ENCODE measurements at places on chromosomes 11 and 22.

- no peak for DNase-seq
Observed at GRCh38 chr11:100340466-100341319, 346.4 kb upstream of the ARHGAP42 start.

DNA sequence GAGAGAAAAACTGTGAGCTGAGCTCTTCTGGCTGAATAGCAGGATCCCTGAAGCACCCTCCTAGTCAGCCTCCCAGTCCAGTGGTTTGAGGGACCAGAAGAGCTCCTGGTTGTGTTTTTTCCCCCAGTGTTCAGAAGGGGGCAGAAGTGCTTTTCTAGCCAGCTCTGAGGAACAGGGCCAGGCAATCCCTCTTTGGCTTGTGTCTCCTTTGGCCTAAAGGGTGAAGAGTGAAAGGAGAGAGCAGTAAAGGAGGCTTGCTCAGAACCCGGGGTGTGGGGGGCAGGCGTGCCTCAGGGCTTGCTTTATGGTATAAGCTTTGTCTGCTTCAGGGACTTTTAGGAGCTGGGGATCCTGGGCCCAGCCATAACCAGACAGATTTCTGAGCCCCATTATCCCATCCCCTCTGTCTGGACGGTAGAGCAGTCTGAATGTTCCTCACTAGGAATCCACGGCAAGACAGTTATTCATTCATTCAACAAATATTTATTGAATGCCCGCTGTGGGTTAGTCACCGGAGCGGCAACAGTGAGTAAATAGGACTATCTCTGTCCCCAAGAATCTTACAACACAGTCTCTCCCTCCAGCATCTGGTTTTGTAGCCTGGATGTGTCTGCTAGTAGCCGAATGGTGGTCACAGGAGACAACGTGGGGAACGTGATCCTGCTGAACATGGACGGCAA lies 14.5 kb downstream of the ACP2 start:
- DNase-seq, result no peak

DNA sequence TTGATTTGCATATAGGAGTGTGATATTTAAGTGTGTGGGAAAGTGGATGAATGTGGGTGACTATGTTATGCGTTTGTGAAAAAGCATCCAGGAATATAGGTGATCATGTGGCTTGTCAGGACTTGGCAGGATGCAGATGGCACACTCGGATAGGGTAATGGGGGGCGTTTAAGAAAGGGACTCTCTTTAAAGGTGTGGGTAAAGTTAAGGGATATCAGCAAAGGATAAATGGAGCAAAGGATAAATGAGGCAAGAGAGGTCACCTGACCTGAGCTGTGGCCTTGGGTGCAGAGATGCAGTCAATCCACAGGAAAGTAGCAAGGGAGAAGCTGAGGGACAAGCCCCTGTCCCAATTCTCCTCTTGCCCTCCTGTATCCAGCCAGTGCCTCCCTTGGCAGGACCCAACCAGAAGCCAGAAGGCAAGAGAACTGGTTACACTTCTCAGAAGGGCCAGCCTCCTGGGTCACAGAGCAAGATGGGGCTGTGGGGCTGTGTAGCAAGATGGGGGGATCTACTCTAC lies 47.5 kb upstream of the GRAMD1B start:
- peak; percentile 20 for DNase-seq

- no peak for DNase-seq
Observed at GRCh38 chr11:47244448-47245350, 3.9 kb downstream of the ACP2 start.

DNA sequence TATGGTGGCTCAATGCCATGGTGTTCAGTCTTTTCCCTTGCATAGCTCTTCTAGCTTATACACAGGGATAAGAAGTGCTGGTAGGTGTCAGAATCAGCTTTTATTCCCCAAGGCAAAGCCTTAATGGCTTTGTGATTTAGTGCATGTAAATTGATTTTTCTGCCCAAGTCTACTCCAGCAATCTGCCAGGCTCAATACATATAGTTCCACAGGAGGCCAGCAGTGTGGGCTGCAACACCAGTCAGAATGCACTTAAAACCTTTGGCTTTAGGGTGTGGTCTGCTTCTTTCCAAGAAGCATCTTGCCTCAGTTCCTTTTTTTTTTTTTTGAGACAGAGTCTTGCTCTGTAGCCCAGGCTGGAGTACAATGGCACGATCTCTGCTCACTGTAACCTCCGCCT lies 14.5 kb upstream of the CAPRIN1 start:
- DNase-seq, result no peak

DNA sequence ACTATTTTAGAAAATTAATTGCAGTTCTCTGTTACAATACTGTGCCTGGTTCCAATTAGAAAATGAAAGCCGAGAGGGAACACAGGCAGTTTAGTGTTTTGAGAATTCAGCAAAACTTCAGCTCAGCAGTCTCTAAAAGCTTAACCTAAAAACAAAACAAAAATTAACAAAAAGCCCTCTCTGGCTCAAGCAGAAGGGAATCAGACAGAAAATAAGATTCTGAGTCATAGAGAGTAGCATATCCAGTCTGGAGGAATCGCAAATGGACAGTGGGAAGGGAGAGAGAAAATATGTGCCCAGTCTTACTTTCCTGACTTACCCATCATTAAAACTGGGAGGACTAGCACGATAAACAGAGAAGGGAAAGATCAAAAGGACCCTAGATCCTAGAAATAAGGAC lies 38.1 kb upstream of the CHRM4 start:
- no peak for DNase-seq

GRCh38 chr11:129930296-129930695 lies 34.9 kb upstream of the NFRKB start:
- no peak for DNase-seq

DNA sequence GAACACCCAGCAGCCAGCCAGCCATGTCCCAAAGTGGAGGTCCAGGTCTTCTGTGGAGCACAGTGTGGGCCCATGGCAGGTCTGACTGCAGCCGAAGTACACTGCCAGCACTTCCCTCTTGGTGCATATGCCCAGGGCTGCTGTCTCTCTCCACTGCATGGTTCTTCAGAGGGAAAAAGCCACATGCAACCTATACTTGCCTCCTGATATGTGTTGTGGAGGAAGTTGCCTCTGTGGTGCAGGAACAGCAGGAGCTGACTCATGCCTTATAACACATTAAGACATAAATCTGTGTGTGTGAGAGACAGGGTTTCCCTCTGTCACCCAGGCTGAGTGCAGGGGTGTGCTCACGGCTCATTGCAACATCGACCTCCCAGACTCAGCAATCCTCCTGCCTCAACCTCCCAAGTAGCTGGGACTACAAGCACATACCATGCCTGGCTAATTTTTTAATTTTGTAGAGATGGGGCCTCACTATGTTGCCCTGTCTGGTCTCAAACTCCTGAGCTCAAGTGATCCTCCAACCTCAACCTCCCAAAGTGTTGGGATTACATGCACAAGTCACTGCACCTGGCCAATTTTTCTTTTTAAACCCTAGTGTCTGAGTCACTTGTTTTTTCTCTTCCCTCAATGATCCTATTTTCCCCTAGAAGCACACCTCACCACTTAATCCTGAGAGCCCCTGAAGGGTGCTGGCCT lies 98.8 kb downstream of the MPPED2 start:
- DNase-seq, result no peak

DNA sequence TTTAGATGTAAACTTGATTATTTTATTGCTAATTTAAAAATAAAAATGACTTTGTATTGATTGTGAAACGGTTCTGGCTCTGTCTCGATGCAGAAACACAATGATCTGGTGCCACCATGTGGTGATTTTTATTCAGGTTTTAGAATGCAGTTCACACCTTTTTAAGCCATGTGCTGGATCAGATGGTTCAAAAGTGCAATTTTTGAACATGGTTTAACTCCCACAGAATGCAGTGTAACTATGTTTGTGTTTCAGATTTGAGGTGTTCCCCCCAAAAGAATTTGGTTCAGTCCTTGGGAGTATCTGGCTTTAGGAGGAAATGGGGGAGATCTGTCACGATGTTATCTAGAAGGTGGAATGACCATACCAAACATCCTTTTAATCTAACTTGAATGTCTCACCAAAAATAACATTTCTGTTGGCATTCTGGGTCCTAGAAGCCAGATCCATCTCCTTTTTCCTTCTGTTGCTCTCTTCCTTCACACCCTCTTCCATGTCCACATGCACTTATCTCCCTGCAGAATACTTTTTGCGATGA lies 7.9 kb downstream of the MRPL16 start:
- no peak for DNase-seq

GRCh38 chr22:39675947-39676346 lies 105.4 kb downstream of the CACNA1I start:
- DNase-seq, result no peak

- no peak for DNase-seq
Observed at GRCh38 chr11:3220521-3221407, 2.2 kb upstream of the MRGPRG start.

DNA sequence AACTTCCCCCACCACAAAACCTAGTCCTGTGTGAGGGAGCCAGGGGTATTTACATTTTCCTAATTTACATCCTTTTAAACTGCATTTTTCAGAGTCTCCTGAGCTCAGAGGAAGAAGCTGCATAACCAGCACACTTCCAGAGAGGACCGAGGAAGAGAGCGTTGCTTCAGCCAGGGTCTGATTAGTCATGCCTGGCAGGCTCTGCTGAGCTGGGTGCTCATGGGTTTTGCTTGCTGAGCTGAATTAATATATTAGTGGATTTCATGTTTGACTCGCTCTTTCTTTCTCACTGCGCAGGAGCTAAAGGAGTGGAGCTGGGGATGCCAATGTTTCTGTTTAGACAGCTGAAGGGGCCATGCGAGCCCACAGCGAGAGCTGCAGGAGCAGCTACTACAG lies 539.3 kb upstream of the B3GAT1 start:
- DNase-seq, result no peak

DNA sequence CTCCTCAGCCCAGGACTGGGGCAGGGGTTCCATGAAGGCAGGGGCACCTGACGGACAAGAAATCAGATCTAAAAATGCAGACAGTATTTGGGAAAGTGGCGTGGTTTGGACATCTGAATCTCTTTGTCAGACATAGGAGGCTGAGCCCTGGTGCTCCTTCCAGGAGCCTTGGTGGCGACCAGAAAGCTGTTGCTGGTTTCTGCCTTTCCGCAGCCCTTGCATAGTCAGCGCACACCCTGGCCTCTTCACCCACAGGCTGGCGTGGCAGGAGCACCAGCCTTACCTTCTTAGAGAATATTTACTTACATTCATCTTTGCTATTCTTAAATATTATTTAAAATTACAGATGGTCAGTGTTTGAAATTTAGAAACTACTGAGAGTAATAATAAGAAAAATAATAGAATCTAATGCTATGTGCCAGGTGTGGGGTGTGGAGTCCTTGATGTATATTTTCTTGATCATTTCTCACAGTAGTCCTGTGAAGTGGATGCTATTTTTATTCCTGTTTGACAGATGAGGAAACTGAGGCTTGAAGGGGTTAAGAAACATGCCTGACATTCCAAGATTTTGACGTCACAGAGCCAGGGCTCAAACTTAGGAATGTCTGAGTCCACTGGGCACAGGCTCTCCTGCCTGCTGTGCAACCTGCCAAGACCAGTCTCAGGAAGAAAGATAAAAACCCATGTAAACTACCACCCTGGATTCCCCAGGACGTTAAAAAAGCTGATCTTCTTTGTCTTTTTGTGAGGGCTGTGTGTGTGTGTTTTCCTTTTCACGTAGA lies 51.6 kb downstream of the TBC1D22A start:
- DNase-seq, result no peak

DNA sequence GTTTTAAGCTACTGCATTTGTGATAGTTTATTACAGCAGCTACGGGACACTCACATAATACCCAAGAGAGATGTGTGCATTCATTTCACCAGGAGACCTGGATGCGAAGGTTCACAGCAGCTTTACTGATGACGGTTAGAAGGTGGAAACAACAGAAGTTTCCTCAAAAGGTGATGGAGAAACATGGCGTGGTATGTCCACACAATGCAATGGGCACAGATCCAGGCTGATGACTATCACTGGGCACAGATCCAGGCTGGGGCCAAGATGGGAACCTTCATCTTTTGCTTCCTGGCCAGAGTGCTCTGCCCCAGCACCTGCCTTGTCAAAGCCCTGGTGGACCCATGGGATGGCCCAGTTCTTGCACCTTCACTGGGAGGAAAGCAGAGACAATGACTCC lies 30.6 kb upstream of the RFPL3 start:
- no peak for DNase-seq

DNA sequence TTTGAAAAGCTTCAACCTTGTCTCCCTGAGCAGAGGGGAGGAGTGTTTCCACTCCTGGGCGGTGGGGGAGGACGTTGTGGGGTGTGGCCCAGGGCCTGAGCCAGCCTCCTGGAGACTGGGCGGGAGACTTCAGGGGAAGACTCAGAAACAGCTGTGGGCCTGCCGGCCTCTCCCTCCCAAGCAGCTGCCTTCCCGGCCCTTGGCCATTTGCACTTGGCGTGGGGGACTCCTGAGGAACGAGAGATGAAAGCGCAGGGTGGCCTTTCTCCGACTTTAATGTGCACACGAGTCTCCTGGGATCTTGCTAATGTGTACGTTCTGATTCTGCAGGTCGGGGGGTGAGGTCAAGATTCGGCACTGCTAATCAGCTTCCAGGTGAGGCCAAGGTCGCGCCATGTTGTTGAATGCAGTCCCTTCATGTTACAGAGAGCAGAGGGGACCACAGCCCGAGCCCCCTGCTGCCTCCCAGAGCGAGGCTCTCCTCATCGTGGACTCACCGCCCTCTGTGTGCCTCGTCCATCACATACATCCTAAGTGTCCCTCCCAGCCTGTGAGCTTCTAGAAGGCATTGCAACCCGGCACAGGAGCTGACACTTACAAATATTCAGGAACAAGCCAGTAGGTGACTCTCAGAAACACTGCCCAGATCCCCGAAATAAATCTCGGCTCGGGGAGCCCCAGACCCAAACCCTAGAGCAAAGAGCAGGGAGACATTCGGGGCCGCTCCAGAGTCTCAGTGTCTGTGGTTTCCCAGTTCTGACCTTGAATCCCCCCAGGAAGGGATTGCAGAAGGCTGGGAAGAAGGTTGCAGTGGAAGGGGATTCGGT lies 7.7 kb downstream of the LIF start:
- peak; percentile 43 for DNase-seq

- DNase-seq, result no peak
Observed at GRCh38 chr11:134346976-134347350, 15.2 kb downstream of the GLB1L2 start.

DNA sequence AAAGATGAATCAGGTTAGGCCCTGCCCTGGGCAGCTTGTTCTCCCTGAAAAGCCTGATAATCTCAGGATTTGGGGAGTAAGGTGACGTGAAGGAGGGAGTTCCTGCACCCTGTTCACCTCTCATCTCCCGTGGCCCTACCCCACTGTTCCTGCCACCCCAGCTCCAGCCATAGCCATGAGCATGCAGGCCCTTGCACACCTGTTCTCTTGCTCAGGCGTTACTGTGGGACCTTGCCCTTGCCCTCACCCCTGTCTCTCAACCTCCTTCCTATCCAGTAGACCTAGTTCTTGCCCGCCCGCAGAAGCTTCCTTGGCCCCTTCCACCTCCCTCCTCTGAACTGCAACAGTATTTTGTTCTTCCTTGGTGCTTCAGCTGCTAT lies 15.0 kb downstream of the TSKU start:
- DNase-seq, result no peak

- peak; percentile 41 for DNase-seq
Observed at GRCh38 chr11:2975594-2975993, 16.5 kb downstream of the NAP1L4 start.

Data from activated CD4-positive, alpha-beta T cell treated with anti-CD3 and anti-CD28 coated beads, Interleukin-2, amount 50 U/mL, for 48 hours (primary cell).